Suprapubic skin (tissue), 4 donors: ENCODE measurements at places on chromosomes 6 and 20.

DNA sequence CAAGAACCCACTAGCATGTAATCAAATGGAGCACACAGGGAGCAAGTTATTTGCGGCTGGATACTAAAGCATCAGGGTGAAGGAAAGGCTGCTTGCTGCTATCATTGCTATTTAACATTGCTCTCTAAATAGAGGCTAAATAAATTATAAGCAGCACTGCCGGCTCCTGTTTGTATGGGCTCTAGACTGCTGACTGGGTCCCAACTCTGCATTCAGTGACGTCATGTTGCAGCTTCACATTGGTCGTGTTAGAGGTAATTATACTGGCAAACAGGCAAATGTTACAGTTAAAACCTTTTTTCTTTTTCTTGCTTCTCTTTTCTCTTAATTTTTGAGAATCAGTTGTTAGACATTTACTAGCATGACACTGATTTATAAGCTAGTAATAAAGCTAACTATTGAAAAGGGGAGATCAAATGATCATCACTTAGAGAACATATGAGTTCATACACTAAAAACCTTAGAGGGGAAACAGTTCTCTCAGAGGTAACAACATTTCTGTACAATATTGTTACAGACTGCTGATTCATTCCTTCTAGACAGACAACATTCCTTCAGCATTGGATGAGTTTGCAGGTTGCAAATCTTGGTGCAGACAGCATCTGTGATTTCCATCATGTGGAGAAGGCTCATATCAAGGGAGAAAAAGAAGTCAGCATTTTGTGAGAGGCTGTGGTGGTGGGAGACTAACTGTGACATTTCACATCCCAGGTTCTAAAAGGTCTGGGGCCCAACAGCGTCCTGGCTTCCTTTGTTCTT, 15.9 kb downstream of the RFPL4B start:
- no peaks in the 10 kb centered on the region for H3K36me3 ChIP-seq
- no peak overlapping the region for H3K4me3 ChIP-seq
- no peak overlapping the region for H3K27ac ChIP-seq
- H3K27me3 ChIP-seq: peaks cover 13% of the 10 kb centered on the region

DNA sequence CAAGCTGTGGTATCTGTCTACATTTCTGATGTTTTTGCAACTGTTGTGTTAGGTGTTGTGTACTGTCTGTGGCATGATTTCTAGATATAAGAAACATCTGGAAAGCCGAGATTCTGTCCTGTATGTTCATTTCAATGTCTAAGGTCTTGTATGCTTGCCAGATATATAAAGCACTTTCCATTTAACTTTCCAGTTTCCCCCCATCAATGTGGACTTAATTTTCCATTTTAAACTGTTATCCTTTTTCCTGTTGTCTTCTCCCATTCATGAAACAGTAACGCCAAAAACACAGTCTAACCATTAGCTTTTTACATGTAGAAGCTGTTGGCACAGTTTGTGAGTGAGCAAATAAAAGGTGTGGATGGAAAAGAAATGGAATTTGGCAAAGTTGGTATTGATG, 181.6 kb downstream of the FARS2 start:
- no peaks in the 10 kb centered on the region for H3K36me3 ChIP-seq
- no peak overlapping the region for H3K4me3 ChIP-seq
- H3K4me1 ChIP-seq: peaks cover 5% of the 10 kb centered on the region
- no peak for DNase-seq

DNA sequence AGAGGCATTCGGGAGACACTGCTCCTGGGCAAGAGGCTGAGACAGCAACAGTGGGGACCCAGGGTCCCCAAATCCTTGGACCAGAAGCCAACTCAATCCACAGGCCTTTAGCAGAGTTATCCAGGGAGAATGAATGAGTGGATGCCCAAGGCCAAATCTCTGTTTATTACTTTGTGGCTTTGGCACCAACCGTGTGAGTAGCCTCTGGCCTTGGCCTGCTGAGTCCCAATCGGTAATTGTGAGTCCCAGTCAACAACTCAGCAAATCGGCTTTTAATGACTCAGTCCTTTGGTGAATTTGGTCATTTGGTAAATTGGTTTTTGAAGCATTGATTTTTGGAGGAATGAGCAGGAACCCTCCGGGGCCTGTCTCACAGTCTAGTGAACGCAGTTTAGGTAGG, 29.1 kb upstream of the ECI2 start:
- no peak for DNase-seq
- H3K4me3 ChIP-seq: no peak overlapping the region
- H3K27me3 ChIP-seq: no peaks in the 10 kb centered on the region
- H3K27ac ChIP-seq: no peak overlapping the region
- H3K36me3 ChIP-seq: no peaks in the 10 kb centered on the region

DNA sequence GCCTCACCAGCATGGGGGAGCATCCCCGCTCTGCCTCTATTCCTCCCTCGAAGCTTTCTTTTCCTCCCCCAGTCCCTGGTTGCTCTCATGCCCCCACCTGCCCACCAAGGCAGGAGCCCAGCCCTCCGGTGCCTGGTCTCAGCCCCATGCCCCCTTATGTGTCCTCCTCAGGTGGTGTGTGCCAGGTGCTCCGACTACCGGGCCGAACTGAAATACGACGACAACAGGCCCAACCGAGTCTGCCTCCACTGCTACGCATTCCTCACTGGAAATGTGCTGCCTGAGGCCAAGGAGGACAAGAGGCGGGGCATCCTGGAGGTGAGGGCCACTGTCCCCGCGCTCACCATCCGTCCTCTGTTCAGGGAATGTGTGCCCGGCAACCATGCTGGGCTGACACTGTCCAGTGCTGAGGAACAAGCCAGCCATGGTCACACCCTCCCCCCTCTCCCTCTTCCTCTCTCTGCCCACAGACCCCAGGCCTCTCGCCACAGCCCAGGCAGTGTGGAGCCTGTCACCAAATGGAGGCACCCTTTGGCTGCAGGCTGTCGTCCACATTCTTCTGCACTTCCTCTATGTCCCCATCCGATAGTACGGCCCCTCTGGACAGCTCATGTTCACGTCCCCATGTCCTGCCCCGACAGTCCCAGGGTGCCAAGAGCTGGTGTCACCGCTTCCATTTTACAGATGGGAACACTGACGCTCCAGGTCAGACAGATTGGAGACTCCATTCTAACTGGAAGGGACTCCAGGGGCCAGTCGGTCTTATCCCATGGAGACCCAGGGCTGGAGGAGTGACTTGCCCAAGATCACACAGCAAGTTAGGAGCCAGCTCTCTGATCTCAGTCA, 20.4 kb downstream of the FGD2 start:
- no peaks in the 10 kb centered on the region for H3K36me3 ChIP-seq
- H3K4me3 ChIP-seq: no peak overlapping the region
- no peaks in the 10 kb centered on the region for H3K27me3 ChIP-seq
- H3K4me1 ChIP-seq: peaks cover 30% of the 10 kb centered on the region
- H3K27ac ChIP-seq: peak overlapping the region; percentile 76
- no peak for DNase-seq

DNA sequence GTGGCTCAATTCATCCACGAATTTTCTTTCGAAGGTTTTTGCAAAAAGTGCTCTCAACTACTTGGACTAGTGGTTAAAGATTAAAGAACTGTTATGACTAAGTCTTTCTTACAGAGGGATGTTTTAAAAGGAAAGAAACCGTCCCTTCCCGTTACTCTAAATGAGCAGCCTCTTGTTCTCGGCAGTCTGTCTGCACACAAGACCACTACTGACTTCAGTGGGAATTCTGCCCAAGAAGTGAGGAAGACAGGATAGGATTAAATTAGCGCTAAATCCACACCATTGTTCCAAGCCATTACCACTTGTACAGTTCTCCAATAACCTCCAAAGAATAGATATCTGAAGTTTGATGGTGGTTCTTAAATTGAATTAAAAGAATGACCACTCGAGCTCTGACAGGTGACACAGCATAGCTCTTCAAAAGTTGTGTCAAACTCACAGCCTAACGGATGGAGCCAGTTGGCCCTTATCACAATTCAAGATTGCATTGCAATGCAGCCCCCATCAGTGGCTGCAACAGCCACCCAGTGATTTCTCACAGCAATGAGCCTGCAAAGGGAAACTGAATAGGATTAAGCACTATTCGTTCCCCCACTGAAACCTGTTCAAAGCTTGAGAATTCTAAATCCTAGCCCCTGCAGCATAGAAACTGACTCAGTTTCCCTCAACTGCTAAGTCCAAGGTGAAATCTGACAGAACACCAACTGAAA, 1.8 kb downstream of the EPB41L2 start:
- no peaks in the 10 kb centered on the region for H3K36me3 ChIP-seq
- no peaks in the 10 kb centered on the region for H3K27me3 ChIP-seq
- DNase-seq: no peak
- peaks cover 22% of the 10 kb centered on the region for H3K4me1 ChIP-seq
- peak overlapping the region; percentile 88 for H3K4me3 ChIP-seq
- no peak overlapping the region for H3K27ac ChIP-seq

DNA sequence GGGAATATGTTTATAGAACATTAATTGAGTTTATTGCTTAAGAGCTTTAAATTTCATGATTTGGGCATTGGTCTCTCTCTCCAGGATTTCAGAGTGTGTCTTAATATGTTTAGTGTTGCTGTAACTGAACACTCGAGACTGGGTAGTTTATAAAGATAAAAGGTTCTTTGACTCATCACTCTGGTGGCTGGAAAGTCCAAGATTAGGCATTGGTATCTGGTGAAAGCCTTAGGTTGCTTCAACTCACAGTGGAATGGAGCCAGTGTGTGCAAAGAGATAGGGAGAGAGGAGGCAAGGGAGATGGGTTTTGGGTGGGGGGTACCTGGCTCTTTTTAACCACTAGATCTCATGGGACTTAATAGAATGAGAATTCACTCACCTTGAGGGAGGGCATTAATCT, 35.6 kb upstream of the DTNBP1 start:
- no peaks in the 10 kb centered on the region for H3K4me1 ChIP-seq
- no peak overlapping the region for H3K4me3 ChIP-seq
- DNase-seq: no peak
- H3K27me3 ChIP-seq: no peaks in the 10 kb centered on the region
- H3K27ac ChIP-seq: no peak overlapping the region

- H3K4me3 ChIP-seq: no peak overlapping the region
- peaks cover 3% of the 10 kb centered on the region for H3K4me1 ChIP-seq
Observed at GRCh38 chr6:168166627-168167026, 87.6 kb upstream of the FRMD1 start.

GRCh38 chr20:61744691-61745396, 320.8 kb downstream of the TAF4 start:
- no peaks in the 10 kb centered on the region for H3K4me1 ChIP-seq
- H3K36me3 ChIP-seq: no peaks in the 10 kb centered on the region
- no peak for DNase-seq

- no peak for DNase-seq
- H3K27ac ChIP-seq: no peak overlapping the region
- H3K27me3 ChIP-seq: no peaks in the 10 kb centered on the region
- peaks cover 9% of the 10 kb centered on the region for H3K36me3 ChIP-seq
- H3K4me1 ChIP-seq: peaks cover 7% of the 10 kb centered on the region
- H3K4me3 ChIP-seq: peak overlapping the region; percentile 7
Observed at GRCh38 chr6:13273202-13273930, 55.0 kb downstream of the TBC1D7 start.

DNA sequence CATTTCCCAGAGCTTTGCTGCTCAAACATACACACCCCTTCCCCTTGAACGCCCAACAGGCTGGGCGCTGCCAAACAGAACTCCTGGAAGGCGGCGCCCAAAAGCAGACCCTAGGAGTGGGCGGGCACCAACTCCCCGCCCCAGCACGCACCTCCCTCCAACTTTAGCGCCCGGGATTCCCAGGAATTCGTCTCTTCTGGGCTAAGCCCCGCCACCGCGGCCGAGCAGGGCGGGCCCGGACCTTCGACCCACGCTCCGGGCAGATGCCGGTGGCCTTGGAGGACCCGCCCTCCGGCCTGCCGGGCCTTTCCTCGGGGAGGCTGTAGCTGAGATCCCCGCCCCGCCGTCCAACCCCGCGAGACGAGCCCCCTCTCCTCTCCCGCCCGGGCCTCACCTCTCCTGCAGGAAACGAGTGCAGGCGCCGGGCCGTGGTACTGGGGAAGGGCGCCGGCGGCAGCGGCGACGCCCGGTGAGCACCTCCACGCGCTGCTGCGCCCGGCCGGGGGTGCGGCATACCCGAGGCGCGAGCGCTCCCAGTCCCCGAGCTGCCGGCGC, 659 bp downstream of the MCUR1 start:
- no peaks in the 10 kb centered on the region for H3K36me3 ChIP-seq
- H3K4me1 ChIP-seq: peaks cover 32% of the 10 kb centered on the region
- H3K27ac ChIP-seq: peak overlapping the region; percentile 98
- peak overlapping the region; percentile 86 for H3K4me3 ChIP-seq
- peak; percentile 85 for DNase-seq
